SHP77 (cell line): ENCODE measurements at places on chromosomes 1 and 21.

- DNase-seq: no peak
These were observed 30.2 kb upstream of the DDX59 start for GRCh38 chr1:200699871-200700270.

- DNase-seq: no peak
These were observed 251.0 kb downstream of the OLFM3 start for GRCh38 chr1:101745551-101746270.

- DNase-seq: peak; percentile 12
These were observed 7.0 kb upstream of the TRIM45 start for GRCh38 chr1:117128323-117129079.

DNA sequence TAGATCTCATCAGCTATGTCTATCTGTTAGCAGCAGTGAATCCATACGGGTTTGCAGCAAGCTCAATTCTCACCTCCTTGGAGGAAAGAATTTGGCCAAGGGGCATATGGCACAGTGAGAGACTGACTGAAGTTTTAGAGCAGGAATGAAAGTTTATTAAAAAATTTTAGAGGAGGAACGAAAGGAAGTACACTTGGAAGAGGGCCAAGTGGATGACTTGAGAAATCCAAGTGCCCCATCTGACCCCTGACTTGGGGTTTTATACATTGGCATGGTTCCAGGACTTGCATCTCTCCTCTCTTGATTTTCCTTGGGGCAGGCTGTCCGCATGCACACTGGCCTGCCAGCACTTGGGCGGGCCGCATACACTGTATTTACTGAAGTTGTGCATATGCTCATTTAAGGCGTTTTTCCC, 9.2 kb upstream of the OSBPL9 start:
- DNase-seq: no peak

DNA sequence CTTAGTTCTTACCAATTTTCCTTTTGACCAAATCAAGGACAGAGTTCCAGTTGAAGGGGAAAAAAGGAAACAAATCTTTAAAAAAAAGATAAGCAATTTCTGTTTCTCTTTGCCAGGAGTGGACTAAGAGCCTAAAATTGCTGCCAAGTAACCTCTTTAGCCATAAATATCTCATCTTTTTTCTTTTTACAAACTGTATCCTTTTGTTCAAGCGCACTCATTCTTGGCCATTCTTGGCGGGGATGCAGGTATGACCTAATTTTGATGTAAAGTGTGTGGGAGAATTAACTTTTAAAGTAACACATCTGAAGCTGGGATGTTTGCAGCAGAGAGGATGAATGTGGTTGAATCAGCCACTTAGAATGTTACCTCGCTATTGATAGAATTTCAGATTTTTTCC, 13.4 kb upstream of the KIF1B start:
- DNase-seq: no peak

- DNase-seq: no peak
These were observed 65.5 kb downstream of the UBE2T start for GRCh38 chr1:202276081-202276715.

DNA sequence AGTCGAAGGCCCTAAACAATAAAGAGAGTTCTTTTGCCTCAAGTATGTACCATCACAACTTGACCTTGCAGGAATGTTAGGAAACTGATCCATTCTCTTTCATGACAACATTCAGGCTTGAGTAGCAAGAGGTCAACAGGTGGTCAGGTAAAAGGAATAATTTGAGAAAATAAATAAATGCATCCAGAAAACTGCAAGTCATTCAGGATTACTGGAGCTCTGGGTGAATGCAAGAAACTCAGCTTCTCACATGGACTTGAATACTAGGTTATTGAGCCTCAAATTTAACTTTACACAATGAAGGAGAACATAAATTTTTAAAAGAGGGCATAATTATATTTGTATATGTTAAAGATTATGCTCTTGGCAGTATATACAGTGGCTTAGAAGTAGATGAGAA, 76.5 kb downstream of the TTLL7 start:
- no peak for DNase-seq

- peak; percentile 29 for DNase-seq
These were observed 56.8 kb upstream of the PRDX6 start for GRCh38 chr1:173420330-173420806.

DNA sequence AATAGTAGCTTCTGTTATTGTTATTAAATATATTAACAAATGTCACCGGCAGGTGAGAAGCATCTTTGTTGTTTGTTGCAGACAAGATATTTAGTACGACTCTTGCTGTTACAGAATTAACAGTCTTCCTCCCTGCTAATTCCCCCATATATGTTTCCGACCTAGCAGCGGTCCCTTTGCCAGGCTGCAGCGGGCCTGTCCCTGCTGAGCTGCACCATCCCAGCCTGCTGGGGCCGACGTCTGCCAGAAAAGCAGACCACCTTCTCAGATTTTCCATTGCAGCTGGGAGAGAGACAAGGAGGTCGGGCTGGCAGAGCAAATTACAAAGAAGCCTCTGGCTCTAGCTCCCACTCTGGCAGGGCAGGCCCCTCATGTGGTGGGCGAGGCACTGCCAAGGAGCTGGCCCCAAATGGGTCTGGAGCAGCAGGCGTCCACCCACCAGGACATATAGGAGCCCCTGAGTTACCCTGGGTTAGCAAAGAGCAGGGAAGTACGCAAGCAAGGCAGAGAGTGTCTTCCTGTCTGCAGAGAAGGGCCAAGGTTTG, 142.7 kb downstream of the FOXD2 start:
- no peak for DNase-seq

GRCh38 chr1:167882376-167882775, 31.6 kb downstream of the ADCY10 start:
- no peak for DNase-seq

- no peak for DNase-seq
These were observed 2.3 kb downstream of the KRTCAP2 start for GRCh38 chr1:155170806-155171205.

DNA sequence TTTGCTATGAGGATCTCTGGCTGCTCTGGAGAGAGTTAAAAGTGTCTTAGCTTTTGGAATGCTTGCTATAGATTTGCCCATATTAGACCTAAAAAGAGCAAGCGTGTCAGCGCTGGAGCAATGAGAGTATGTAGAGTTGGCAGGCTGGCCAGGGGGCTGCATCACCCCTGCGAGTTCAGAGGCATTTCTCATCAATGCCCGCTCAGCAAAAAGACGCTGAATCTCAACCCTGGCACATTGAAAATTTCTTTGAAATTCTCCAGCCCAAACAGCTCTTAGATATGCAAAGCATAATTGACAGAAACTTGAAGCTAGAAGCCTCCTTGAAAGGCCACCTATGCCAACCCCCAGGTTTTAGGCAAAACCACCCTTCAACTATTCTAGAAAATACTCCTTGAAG, 135.5 kb upstream of the F3 start:
- no peak for DNase-seq

DNA sequence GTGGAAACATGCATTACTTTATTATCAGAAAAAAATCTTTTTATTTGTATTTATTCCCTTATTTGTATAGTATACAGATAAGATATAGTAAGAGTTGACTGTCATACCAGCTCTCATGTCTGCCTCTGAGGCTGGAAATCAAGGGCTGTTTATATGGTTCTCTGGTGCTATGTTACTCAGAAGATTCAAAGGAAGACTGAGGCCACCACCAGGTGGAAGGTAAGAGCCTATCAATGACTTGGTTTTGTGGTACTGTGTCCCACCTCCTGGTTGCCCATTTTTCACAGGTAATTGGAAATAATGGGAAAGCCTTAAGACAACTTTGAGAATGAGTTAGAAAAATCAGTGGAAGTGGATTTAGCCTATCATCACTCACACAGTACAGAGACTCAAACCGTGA, 342.1 kb downstream of the DSCAM start:
- DNase-seq: no peak

- no peak for DNase-seq
These were observed 33.5 kb upstream of the MRPS6 start for GRCh38 chr21:34039678-34040382.

- DNase-seq: no peak
These were observed 91.5 kb downstream of the PCP4 start for GRCh38 chr21:39958731-39959130.

- DNase-seq: no peak
These were observed 116.9 kb downstream of the ETS2 start for GRCh38 chr21:38922474-38923235.

DNA sequence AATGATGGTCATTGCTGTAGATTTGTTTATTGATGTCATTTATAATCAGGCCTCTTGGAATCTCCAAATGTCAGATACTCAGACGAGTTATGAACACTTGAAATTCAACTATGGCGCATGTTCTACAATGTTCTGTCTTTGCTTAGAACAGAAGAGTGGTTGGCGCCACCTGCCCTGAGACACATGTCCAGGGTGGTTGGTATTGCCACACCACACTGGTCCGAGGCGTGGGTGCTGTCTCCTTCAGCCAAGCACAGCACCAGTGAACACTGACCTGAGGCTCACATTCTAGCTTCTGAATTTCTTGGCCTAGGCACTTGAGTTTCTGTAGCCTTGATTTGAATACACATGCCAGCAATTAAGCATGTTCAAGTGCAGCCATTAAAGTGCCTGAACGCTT, 10.1 kb upstream of the BMP8A start:
- no peak for DNase-seq

DNA sequence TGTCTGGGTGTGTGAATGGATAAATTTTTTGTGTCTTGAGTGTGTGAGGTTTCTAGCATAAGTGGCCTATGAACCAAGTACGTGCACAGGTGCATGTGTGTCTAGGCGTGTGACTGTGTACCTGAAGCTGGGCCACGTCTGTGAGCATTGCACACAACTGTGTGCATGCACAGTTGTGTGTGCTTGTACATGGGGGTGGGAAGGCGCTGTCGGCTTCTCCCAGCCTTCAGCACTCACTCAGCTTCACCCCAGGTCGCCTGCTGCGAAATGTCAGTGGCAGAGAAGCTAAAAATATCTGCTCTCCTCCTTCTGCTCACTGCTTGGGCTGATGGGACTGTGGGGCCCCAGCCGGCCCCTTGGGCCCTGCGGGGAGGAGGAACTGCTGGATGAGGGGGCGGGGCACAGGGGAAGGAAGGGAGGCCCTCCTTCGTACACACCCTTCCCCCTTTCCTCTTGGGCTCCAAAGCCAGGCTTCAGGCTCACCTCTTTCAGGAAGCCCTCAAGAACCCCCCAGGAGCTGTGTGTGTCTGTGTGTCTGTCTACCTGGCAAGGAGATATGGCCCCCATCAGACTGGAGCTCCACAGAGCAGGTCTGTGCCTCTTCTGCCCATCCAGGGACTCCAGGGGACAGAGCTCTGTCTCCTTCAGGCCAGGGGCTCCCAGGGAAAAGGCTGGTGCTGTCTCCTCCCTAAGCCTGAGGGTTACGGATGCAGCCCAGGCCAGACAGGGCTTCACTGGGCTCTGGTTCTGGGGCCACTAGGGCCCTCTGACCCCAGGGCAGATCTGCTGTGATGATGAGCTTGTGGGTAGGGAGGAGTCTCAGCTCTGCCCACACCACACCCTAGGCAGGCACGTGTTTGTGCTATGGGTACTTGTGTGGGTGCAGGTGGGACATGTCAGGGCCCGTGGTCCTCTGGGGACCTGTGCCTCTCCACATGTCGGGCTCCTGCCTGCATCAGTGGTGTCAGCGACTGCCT, 35.6 kb upstream of the WASF2 start:
- DNase-seq: peak; percentile 41

DNA sequence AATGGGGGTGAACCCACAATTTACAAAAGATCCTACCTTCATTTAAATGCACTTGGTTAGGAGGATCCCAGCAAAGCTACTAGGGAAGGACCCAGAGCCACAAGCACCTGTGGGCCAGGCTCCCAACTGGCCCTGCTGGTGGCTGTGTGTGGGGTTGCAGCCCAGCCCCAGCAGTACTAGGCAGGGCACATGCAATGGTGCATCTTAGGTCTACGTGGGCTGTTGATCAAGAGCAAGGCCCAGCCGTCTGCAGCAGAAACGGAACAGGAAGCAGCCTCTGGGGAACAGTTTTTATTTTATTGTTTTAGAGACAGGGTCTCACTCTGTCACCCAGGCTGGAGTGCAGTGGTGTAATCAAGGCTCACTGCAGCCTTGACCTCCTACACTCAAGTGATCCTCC, 134.1 kb upstream of the RAB4A start:
- no peak for DNase-seq

DNA sequence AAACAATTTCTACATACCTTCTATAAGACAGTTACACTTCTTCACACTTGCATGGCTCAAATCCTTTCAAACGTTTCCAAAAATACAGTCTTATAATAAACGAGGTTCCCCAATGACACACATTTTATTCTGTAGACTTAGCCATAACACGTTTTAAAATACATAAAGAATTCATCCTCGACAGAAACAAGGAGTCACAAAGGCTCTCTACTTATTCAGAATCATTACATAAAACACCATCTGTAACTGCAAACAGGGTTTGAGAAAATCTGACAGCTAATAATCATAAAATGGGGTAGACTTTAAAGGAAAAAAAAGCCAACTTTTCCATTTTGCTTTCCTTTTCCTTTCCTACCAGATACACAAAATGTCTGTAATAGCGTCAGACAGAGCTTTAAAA, 1.8 kb downstream of the PIK3R3 start:
- DNase-seq: no peak

GRCh38 chr1:216270086-216270773, 153.0 kb downstream of the USH2A start:
- DNase-seq: no peak

GRCh38 chr1:17218939-17219338, 14.0 kb downstream of the PADI1 start:
- DNase-seq: no peak

DNA sequence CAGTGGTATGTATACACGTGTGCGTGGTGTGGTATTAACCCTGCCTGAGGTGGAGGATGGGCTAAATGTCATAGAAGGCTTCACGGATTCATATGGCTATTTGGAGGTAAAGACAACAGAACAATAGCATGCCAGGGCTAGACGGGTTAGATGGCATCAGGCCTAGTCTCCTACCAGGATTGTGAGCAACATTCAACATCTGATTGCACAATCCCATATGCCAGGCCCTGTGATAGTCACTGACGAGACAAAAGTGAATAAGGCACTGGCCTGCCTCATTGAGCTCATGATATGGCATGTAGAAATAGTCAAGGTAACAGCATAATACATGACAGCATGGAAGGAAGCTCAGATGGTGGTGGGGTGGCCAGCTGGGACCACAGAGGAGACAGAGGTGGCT, 167.1 kb upstream of the BEND5 start:
- no peak for DNase-seq

DNA sequence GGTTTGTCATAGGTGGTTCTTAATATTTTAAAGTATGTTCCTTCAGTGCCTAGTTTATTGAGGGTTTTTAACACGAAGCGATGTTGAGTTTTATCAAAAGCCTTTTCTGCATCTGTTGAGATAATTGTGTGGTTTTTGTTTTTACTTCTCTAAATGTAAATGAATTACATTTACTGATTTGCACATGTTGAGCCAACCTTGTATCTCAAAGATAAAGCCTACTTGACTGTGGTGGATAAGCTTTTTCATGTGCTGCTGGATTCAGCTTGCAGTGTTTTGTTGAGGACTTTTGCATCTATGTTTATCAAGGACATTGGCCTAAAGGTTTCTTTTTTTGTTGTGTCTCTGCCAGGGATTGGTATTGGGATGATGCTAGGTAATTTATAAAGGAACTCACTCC, 142.5 kb downstream of the PRDM2 start:
- no peak for DNase-seq
